ENCODE measurements at places on chromosomes 11 and 22.
A peak's percentile ranks its signal among the peaks of the same experiment; 100 is the strongest.

GRCh38 chr22:50270666-50271394 is 650 bp upstream of the MAPK11 start:
- peak; percentile 75 for DNase-seq

GRCh38 chr11:122004446-122004845 is 111.6 kb downstream of the BLID start:
- no peak for DNase-seq

DNA sequence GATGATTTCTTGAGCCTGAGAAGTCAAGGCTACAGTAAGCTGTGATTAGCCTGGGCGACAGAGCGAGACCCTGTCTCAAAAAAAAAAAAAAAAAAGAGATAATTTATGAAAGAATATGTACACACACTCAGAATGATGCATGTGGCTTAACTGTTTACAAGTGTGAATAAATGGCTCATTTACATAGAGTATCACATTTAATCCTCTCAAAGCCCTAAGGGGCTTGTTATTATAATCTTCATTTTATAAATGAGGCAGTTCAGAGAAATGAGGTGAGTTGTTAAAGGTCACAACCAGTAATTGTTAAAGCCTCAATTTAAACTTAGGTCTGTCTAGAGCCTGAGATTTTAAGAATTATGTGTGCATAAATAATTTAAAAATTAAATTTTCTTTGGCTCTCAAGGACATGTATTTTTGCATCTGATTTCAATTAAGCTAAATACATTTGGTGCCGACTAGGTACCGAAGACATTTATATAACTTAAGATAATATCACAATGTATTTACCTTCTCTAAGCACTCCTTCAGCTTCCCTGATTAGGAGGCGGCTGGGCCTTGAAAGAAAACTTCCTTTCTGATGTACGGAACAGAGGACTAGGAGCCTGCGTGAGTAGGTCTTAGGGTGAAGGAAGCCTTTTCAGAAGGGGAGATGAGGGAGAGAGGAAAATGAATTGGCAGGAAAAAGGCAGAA is 28.5 kb upstream of the DDX6 start:
- no peak for DNase-seq

DNA sequence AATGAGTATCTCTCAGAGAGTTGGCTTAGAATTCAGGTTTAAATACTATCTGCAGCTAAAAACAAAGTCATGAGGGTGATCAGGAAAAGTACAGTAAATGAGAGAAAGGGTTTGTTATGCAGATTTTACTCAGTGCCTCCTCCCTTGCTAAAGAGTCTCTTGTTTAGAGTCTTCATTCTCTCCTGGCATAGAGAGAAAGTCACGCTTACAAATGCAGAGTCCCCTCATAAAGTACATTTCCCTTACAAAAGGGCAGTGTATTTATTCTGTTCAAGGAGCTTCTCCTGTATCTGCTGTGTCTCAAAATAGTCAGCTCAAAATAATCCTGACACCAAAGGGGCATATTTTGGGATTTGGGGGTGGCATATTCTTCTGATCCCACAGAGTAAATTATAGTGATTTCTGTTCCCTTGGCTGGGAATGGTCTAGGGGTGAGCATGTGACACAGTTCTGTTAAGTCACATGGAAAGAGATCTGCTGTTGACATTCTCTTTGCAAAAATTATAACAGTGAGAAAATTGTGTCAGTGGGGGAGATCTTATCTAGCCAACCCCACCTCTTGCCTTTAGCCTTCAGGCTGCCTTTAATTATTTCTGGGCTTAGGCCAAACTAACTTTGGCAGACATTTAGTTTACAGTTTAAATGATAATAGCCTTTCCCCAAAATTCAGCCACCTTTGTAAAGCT is 102.9 kb downstream of the MTNR1B start:
- no peak for DNase-seq

DNA sequence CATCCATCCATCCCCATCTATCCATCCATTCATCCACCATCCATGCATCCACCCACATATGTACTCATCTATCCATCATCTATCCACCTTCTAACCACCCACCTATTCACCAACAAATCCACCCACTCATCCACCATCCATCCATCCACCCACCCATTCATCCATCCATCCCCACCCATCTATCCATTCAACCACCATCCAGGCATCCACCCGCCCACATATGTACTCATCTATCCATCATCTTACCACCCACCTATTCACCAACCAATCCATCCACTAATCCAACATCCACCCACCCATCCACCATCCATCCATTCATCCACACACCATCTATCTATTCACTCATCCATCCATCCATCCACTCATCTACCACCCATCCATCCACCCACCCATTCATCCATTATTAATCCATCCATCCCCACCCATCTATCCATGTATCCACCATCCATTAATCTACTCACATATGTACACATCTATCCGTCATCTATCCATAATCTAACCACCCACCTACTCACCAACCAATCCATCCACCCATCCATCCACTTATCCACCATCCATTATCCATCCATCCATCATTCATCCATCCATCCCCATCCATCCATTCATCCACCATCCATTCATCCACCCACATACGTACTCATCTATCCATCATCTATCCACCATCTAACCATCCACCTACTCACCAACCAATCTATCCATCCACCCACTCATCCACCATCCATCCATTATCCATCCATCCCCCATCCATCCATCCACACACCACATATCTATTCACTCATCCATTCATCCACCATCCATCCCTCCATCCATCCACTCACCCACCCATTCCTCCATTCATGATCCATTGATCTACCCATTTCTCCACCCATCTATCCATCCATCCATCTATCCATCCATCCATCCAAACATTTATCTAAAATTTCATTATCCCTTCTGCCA is 940.0 kb downstream of the BRD1 start:
- DNase-seq: no peak

- peak; percentile 61 for DNase-seq
Measured at GRCh38 chr11:88016392-88017170, 158.7 kb downstream of the RAB38 start.

GRCh38 chr11:117940736-117941135 is 11.5 kb upstream of the TMPRSS13 start:
- DNase-seq: no peak

DNA sequence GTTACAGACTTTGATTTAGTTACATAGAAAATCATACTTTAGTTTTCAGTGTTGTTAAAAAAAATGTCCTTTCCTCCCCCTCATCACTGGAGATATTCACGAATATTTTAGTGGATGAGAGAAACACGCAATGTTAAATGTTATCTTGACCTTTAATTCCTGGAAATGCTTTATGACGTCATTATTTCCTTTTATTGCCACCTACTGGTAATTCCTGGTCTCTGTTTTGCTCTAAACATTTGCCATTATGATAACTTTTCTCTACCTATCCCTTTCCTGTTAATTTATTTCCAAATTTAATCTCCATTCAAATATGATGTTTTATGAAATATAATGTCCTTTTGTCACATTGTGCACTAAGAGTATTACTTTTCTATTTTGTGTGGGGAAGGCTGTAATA is 770.6 kb downstream of the FAM181B start:
- peak; percentile 2 for DNase-seq

DNA sequence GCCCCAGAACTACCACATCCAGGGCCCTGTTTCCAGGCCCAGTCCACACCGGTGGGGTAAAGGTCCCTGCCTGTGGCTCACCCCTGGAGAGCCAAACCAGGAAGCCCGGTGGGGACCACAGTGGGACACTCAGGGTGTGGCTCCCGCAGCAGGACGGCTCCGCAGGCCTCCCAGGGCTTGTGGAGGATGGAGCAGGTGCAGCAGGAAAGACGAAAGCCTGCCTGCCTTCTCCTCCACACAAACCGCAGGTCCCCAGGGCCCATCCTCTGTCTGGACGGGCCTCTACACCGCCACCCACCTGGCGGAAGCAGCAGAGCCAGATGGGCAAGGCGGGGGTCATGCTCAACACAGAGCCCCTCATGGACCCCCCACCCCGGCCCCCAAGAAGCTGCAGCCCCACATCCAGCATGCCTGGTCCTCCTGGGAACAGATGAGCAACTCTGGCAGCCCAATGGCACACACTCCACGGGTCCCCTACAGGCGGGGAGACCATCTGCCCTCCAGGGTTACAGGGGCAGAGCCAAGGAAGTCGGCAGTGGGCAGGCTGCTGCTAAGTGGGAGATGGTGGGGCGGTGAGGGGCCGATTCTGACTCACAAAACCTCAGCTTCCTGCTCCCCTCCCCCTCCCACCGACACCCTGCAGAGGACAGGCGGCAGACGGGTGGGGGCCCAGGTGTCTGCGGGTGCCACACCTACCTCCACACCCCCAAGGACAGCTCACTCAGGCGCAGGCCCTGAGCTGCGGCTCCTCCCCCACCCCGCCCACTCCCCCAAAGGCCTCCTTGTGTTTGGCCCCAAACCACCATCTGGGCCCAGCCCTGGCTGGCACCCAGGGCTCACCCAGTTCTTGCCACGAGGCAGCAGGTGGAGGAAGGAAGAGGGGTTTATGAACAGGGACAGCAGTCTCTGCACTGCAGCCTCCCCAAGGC is 5.2 kb downstream of the SBF1 start:
- peak; percentile 97 for DNase-seq

DNA sequence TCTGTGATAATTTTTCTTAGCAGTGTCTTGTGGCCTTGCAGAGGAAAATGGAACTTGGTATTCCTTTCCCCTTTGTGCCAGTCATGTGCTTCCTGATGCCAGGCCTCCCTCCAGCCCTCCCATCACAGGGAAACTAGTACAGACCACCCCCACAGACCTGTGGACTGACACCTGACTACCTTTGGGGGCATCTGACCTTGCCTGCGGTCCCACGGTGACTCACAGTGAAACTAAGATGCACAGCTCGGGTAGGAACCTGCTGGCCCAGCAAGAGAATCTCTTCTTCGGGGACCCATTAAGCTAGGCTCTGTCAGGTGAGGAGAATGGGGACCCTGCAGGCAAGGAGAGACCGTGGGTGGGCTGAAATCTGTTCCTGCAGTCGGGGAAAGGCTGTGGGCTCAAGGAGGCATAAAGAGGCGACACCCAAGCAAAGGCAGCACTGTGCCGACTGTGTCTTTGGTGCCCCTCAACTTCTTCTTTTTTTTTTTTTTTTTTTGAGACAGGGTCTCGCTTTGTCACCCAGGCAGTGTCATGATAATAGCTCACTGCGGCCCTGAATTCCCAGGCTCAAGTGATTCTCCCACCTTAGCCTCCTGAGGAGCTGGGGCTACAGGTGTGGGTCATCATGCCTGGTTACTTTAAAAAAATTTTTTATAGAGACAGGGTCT is 20.8 kb upstream of the PEX26 start:
- no peak for DNase-seq

DNA sequence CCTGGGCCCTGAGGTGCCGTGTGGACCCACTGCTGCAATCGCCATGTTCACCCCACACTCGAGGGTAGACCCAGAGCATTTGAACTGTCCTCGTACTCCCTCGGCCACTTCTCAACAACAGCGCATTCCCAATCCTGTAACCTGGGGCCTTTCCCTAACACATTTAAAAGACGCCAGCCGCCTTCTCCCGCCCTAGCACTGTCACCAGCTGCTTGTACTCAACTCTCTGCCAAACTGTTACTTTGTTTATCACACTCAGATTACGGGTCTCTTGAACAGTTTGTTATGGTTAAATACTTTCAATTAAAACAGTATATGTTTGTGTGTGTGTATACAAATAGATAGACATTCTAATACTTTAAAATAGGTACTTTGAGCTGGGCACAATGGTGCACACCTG is 20.7 kb downstream of the CDKN1C start:
- no peak for DNase-seq

- no peak for DNase-seq
Measured at GRCh38 chr22:20632082-20632481, 124.7 kb downstream of the MED15 start.

GRCh38 chr11:849951-850774 is 7.5 kb downstream of the TSPAN4 start:
- no peak for DNase-seq

DNA sequence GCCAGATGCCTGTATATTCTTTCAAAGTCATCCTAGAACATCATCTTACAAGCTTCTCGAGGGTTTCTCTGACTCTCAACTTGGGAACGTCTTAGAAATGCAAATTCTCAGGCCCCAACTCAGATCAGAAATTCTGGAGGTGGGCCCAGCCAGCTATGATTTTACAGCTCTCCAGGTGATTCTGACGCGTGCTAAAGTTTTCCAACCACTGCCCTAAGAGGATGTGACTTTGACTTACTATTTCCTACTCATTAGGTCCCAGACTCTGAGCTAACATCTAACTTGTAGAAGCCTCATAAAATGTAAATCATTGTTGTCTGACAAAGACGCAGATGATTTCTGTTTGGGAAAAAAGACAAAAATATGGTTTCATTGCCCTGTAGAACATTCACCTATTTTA is 61.1 kb downstream of the IRAG1 start:
- DNase-seq: no peak

GRCh38 chr11:35276396-35277145 is 137.6 kb downstream of the CD44 start:
- DNase-seq: no peak

- DNase-seq: no peak
Measured at GRCh38 chr22:45768490-45768889, 96.9 kb downstream of the ATXN10 start.

- no peak for DNase-seq
Measured at GRCh38 chr11:10456519-10456918, 1.5 kb downstream of the AMPD3 start.

GRCh38 chr11:113275602-113276001 is 38.8 kb upstream of the TTC12 start:
- DNase-seq: no peak

DNA sequence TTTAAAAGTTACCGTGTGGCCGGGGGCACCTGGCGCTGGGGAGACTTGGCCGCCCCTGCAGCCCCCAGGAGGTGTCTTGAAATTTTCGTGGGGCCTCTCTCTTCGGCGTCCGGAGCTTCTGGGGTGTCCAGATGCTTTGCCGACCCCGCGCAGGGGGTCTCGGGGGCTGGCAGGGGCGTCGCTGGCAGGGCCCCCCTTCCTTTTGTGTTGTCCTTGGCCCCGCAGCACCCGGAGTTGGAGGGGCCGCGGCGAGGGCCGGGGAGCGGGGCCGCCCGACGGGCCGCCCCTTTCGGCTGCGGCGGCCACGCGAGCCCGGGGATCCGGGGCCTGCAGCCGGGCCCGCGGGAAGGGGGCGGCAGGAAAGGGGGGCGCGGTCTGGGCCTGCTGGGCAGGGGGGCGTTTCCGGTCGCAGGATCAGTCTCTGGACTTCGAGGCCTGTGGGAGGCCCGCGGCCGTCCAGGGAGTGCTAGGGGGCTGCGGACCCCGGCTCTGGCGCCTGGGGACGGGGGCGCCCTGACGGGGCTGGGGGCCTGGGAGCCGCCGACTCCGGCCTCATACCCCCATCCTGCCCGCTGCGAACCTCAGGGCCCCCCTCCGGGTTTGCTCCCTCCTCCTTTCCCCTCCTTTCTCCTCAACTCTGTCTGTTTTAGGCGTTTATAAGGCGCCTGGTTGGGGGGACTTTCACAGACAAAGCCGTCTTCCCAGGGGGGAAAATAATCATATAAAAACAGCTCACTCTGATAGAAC is 869 bp downstream of the ZC3H7B start:
- DNase-seq: no peak

DNA sequence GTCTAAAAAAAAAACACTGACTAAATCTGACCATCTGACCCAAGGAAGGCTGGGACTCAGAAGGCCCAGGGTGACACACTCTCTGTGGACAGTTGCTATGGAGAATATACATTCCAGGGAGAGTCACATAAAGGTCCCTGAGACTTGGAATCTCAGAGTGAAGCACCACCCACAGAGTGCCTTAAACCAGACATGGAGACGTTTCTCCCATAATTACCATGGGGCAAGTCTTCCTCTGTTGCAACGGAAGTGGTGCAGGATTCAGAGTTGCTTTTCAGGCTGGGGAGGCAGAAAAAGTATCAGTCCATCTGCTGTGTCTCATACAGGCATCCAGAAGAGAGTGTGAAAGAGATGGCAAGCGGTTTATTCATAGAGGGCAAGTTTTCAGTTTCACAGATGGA is 58.7 kb upstream of the SLN start:
- DNase-seq: no peak

GRCh38 chr11:121696177-121696871 is 243.6 kb upstream of the SORL1-AS1 start:
- DNase-seq: no peak
